ENCODE measurements at places on chromosomes 5 and 9.

DNA sequence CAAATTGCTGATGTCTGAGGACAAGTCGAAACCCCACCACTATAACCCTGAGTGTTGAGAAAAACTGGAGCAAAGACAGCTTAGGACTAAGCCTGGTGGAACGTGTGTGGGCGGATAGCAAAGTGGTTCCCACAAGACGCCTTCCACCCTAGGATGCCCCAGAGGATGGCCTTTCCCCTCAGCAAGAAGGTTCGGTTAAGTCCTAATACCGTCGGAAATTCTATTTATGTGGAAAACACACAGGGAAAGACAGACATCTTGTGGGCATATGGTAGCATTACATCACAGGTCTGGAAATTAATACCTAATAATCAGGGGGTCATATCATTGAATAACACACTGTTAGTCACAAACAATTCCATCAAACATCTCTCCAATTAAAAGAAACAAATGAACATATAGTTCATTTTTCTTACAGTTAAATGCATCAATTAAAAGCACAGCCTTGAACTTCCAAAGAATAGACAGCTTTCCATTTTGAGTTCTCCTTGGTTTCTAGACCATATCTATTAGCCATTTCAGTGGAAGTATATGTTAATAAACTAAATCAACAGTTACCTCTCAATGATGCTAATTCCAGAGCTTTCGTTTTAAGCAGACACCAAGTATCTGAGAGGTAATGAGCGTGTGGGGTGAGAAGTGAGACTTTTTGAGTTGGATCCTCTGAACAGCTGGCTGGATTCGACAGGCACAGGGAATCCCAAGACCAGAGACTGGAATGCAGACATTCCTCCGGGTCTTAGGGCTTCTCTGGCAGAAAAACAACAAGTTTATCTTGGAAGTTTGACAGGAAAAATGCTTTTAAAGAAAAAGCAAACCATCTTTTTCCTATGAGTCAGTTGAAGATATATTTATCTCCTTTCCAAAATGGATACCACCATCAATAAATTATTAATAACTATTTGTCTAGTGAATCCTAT lies 2.9 kb upstream of the ICE1 start:
- DNase-seq, result peak; percentile 35

DNA sequence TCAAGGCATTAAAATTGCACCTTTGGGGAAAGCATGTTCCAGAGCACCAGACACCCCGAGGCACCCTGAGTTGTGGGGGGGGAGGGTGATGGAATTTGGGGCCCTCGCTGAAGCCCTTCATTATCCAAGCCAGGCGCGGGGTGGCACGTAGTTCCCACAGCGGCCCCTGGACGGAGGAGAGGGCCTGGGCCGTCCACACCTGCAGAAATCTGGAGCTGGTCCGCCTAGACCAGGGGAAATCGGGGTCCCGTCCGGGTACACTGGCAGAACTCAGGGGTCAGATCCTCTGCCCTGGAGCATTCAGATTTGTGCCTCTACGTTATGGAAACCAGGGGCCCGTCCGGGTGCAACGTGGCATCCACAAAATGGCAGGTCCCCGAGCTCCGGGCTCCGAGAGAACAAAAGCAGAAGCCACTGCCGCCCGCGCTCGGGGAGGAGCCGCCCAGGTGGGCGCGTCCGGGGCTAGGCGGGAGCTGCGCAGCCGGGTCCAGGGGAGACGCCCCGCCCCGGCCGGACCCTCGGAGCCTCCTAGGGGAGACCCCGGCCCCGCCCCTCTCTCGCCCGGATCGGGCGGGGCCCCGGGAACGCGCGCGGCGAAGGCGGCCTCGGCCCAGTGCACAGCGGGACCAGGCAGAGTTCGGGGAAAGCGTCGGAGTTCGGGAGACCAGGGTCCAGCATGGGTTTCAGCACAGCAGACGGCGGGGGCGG lies at the start of gene PLEKHG4B:
Gene PLEKHG4B (plus strand): TSS at position 613 of the 708 bp plus-strand sequence. CDS start 64 bp downstream, at position 677.
- peak; percentile 83 for DNase-seq

GRCh38 chr5:56176871-56177533 lies 56.1 kb downstream of the ANKRD55 start:
- no peak for DNase-seq

GRCh38 chr9:88789785-88790184 lies 201.5 kb upstream of the S1PR3 start:
- DNase-seq, result no peak

DNA sequence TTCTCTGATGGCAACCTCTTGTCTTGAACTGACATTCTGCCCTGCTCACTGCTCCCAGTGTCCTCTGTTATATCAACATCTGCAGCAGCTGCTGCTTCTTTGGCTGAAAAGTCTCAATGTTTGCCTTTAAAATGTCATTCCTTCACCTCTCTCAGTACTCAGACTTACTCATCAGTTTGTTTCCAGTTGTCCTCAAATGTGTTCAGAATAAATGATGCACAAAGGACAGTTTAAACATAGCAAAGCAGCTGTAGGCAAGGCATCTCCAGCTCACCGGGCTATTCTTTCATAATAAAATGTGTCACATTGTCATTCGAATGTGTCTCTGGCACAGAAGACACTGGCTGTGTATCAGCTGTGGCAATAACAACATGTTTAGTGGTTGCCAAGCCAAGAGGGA lies 590.9 kb upstream of the ZNF608 start:
- no peak for DNase-seq

DNA sequence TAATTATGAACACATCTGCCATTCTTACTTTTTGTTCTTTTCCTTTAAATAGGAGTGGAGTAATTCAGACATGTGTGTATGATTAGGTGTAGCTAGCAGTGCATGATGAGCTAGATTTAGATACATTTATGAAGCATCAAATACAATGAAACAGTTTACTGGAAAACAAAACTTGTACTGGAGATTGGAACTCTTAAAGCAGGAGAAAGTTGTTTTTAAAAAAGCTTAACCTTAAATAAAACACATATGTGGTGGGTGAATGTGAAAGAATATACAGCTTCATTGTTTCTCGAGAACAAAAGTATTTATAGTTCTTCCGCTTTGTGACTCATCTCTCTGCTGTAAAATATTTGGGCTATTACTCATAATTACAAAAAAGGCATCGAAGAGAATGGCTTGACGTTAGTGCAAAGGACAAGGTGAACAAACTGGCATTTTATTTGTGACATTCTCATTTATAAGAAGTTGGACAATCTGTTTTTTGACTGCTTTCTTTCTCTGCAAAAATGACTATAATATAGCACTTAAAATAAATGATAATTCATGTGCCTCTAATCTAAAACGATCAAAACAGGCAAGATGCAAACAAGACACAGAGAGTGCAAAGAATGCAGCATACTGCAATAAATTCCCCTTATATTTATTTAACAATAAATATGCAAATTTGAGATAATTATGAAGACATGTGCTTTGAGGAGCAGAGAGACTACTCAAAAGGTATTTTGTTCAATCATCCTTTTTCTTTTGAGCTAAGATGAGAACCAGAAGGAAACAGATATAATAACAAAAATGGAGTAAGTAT lies 478.8 kb downstream of the CETN3 start:
- DNase-seq, result no peak

DNA sequence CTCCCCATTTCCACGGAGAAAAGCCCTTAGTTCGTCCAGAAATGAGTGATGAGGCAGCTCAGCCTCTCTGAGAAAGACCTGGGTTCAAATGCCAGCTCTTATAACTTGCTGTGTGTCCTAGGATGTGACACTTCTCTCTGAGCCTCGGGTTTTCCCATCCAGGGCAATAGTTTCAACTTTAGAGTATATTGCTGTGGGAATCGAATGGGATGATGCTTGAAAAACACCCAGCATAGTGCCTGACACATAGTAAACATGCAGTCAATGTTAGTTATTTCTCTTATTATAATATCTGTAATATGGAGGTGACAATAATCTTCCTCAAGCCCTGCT lies 430 bp upstream of the MAPKAP1 start:
- no peak for DNase-seq

DNA sequence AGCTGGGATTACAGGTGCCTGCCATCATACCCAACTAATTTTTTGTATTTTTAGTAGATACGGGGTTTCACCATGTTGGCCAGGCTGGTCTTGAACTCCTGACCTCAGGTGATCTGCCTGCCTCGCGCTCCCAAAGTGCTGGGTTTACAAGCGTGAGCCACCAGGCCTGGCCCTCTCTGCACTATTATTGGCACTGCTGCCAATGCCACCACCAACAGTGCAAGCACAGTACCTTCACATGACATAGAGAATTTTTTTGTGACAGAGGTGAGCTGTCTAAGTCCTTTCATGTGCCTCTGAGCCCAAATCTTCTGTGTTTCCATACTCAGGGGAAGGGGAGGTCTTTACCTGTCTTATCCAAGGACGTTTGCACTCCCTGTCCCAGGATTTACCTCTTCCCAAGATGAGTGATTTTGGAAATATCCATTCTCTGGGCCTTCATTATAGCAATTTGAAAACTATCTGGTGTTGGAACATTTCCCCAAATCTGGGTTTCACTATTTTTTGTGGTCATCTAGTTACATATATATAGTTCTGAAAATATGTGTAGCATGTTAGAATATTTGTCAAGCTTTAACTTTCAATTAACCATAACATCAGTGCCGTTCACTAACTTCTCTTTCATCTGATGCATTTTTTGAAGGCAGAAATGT lies 5.4 kb upstream of the CD180 start:
- DNase-seq, result no peak

- no peak for DNase-seq
These were observed 36.8 kb upstream of the FRRS1L start for GRCh38 chr9:109203761-109204360.

Measured in NCI-H2081 treated with DMSO at 0.1 percent for 48 hours (cell line).